CD4-positive, alpha-beta T cell treated with Interleukin-17A for 1 hour (primary cell): ENCODE measurements at places on chromosomes 7 and 10.

GRCh38 chr7:47924266-47924665, 24.0 kb downstream of the PKD1L1 start:
- DNase-seq = no peak

DNA sequence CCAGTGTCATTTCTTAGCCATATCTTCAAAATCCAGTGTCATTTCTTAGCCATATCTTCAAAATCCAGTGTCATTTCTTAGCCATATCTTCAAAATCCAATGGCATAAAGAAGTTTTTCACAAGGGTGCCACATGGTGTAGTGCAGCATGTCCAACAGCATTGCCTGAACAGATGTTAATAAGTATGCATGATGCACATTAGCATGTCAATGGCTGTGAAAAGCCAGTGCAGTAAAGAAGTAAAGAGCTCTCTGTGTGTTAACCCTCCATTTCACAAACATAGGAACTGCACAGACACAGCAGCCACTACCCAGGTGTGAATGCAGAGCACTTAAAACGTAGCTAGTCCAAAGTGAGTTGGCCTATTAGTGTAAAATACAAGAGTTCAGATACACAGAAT, 89.8 kb downstream of the GNAI1 start:
- no peak for DNase-seq

GRCh38 chr7:76315364-76315763, 12.9 kb downstream of the HSPB1 start:
- DNase-seq = no peak

DNA sequence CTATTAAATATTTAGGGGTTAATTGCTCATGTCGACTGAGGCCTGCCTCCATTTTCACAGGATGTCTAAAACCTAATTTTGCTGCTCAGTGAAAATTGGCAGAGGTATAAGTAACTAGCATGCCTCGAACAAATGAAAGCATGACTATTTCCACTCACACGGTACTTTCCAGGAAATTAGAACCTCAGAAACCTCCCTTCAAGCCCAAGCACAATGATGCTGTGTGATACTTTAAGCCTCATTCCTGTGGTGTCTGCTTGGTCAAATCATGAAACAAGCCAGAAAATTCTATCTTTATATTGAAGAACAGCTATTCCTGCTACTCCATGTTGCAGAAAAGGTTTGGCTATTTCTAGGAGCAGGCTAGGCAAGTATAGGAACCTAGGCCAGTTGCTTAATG, 203.0 kb downstream of the SORCS3 start:
- no peak for DNase-seq

DNA sequence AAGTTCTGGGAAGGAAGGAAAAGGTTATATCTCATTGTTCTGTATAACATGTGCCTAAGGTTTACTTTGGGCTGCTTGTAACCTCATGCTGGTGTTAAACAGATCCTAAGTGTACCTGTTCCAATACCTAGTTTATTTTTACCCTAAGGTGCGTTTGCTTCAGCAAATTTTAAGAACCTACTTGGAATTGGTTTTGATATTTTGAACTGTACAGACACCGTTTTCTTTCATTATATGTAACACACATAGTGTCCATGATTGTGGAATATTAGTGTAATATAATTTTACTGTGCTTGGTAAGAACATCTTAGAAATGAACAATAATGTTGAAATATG, 285.6 kb upstream of the DKK1 start:
- DNase-seq = no peak

GRCh38 chr7:140625908-140626868, 14.4 kb downstream of the DENND2A start:
- no peak for DNase-seq

DNA sequence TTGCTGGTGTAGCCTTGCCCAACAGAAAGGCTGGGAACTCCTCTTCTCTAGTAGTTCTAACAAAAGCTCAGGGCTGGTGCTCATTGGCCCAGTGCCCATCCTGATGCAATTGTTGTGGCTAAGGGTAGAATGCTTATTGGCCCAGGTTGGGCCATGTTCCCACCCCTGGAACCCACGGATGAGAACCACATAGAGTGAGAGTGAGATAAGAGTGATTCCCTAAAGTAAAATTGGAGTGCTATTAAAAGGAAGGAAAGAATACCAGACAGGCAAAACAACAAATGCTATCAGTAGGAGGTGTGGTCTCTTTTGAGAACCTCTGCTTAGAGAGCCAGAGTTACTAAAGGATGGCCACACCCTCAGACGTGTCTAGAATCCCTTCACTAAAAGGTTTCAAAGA, 49.2 kb downstream of the LGI1 start:
- no peak for DNase-seq

GRCh38 chr7:69364813-69365643, 233.2 kb upstream of the AUTS2 start:
- no peak for DNase-seq

DNA sequence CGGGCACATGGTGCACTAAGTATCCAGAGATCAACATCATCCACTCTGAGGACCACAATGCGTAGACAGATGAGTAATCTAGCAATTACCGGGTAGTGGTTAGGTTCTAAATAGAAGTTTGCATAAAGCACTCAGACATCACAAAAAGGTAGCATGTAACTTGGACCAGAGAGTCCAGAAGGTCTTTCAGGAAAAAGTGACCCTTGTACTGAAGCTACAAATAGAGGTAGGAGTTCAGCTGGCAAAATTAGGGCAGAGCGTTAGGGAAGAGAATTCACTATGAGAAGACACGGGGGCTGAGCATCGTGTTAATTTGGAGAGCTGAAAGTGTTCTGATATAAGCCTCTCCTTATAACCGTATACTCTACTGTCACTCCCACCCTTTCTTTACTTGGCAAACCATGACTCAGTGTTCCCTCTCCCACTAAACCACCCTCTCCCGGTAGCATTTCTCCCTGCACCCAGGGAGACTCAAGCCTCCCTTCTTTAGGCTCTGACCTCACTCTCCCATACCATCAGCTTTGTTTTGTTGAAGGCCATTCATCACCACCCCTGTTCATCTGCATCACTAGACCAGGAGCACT, 222.2 kb upstream of the FZD1 start:
- no peak for DNase-seq

- peak; percentile 57 for DNase-seq
These were observed 58.8 kb downstream of the PARP12 start for GRCh38 chr7:140003913-140004382.

- no peak for DNase-seq
These were observed 10.4 kb upstream of the FGFR2 start for GRCh38 chr10:121608469-121609190.

DNA sequence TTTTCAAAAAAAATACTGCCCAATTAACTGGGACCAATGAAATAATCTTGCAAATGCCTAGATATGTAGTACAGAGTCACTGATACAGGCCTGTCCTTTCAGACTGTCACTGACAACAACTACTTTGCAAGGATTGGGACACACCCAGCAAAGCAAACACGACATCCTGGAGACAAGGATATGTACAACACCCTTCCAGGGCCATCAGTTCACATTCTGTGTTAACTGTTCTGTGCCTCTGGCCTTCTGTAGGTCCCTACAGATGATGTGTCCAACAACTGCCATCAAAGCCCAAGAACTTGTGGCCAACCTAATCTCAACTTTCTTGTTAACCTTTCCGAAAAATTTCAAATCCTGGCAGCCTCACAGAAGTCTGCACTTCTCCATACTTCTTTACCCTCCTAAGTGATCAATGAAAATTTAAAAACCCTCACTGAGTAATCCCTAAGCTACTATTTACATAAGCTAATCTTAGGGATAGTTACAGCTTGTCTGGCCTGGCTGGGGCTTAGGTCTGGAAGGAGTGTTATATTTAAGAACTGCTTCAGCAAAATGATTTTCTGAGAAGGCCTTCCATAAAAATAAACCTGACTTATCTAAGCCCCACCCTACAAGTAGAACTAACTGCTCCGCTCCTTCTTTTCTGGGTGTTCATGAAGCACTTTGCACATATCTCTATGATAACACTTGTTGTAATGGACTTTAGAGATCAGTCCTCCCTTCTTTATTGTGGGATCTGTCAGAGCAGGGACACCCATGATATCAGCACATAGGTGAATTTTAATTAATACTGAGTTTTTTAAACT, 21.0 kb downstream of the COBL start:
- no peak for DNase-seq
